ENCODE measurements at places on chromosomes 4 and X.

DNA sequence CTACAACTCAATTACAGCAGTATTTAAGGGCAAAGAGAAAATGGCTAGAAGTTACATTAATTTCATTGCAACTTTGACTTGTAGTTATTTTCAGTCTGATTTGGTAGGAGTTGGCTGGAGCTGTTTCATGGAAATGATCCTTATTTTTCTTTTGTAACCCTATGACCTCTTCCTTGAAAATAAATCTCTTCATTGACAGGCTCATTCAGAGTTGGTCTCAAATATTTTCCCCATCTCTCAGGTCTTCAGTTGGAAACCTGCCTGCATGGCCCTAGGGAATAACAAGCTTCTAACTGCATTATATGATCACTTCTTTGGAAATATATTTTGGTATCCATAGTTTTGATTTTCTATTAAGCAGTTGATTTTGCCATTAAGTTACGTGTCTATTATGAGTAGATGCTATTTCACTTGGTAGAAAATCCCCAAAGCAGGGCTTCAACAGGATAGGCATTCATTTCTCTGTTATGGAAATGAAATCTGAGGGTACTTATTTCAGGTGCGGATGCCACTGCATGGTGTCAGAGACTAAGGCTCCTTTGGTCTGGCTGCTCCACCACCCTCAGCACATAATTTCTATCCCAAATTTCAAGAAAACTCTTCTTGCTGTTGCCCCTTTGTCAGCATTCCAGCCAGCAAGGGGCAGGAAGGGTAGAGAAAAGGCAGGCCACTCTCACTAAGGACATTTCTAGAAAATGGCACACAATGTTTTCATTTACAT is 502.5 kb downstream of the SPRY1 start:
- no peak for DNase-seq

DNA sequence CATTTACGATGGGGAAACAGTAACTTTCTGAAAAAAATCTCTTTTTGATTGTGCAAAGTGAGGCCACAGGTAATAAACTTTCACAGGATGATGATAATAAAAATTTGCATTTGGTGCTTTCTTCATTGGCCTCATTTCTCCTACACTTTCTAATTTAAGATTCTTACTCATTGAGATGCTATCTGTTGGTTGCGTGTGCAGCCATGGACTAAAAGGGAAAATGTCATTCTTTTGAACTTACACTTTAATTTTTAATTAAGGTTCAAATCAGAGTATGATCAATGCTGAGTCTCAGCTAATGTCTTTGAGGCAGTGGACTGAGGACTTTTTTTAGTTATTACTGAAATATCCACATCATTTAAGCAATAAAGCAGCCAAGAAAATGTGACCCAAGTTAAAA is 87.6 kb downstream of the SEL1L3 start:
- DNase-seq, result no peak

DNA sequence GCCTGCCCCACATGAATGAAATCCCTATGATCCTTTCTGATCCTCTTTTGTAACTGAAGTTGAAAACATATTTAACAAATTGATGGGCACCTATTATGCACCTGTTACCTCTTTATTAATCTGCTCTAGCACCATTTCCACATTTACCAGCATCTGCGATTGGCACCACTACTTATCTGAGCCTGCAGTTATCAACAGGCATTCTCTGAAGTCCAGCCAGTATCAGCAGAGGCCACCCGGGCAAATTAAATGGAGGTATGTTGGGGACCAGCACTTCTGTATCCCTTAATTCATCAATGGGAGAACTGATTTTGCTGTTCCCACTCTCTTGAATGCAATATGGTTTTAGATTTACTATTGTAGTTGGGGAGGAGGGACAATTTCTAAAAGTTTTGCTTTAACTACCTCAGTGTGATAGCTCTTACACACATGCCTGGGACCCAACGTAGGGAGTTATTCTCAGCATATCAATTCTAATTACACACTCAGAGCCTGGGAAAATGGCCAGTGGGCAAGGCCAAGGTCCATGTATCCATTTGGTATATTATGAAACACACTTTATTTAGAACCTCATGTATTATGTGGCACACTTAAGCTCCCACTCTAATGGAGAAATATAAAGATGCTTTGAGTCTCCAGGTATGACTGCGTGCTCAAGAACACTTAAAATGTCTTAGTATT is 1927.1 kb upstream of the PCDH7 start:
- DNase-seq, result no peak

GRCh38 chr4:60744767-60745166 is 455.4 kb upstream of the ADGRL3 start:
- no peak for DNase-seq

GRCh38 chrX:121666171-121666570 is 618.8 kb downstream of the GLUD2 start:
- DNase-seq, result no peak

- DNase-seq, result no peak
These were observed 359.6 kb downstream of the IL1RAPL1 start for GRCh38 chrX:28946846-28947245.

- DNase-seq, result no peak
These were observed 11.0 kb downstream of the GNRHR start for GRCh38 chr4:67743194-67743593.

- no peak for DNase-seq
These were observed 14.4 kb downstream of the PPEF1 start for GRCh38 chrX:18721683-18722499.

DNA sequence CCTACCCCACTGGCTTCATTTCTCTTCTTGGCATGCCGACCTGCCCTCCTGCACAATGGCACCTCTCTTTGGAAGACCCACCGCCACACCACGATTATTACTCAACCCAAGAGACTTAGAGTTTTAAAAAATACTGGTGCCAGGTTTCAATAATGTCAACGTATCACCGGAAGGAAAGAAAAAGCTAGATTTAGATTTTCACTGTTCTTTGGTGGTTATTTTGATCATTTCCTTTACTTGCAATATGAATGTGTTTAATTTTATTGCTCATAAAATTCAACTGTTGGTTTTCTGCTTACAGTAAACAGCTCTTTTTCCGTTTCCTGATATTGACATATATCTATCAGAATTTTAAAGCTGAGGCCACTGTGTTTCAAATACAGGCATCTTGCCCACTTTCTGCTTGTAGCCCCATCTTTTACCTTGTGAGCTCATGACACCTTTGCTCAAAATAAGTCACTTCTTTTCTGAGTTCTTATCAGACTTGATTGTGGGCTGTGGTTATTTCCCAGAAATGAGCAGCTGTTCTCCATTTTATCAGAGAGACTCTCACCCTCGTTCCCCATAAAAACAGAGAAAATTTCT is 439.1 kb downstream of the INPP4B start:
- no peak for DNase-seq

GRCh38 chrX:118459494-118459893 is 36.1 kb upstream of the DOCK11 start:
- DNase-seq, result no peak

- DNase-seq, result no peak
These were observed 315.6 kb downstream of the ARHGAP24 start for GRCh38 chr4:85790582-85790981.
